ENCODE measurements at places on chromosomes 7 and 10.

DNA sequence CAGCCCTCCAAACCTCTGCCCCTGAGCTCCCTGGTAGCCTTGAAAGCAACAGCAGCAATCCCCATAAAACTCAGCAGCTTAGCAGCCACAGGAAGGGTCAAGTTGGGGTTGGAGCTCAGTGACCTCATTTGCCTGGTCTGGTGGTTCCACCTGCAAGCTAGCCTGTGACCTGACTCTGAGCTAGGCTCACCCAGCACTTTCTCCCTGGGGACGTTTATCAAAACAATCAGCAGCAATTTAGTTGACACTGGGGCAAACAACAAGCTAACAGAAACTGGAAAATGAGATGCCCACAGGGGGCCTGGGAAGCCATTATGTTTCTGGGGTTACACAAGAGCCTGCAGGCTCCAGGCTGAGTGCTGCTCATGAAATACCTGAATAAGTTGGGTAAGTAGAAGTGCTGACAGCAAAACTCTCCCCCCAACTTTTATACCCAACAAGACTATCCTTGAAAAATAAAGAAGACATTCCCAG, 22.4 kb upstream of the CRYGN start:
- no peak for DNase-seq

GRCh38 chr10:96421995-96422394, 63.2 kb upstream of the OPALIN start:
- no peak for DNase-seq

GRCh38 chr7:75072981-75073283, 670 bp downstream of the RCC1L start:
- peak; percentile 31 for DNase-seq

DNA sequence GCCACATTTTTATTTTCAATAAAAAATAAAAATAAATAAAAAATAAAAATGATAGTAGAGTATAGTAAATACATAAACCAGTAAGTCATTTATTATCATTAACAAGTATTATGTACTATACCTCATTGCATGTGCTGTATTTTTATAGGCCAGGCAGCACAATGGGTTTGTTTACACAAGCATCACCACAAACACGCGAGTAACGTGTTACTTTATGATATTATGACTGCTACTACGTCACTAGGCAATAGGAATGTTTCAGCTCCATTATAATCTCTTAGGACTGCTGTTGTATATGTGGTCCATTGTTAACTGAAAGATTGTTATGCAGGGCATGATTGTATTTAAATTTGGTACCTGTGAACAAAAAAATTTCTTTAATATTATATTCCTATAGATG, 20.8 kb upstream of the SDHAF3 start:
- no peak for DNase-seq

DNA sequence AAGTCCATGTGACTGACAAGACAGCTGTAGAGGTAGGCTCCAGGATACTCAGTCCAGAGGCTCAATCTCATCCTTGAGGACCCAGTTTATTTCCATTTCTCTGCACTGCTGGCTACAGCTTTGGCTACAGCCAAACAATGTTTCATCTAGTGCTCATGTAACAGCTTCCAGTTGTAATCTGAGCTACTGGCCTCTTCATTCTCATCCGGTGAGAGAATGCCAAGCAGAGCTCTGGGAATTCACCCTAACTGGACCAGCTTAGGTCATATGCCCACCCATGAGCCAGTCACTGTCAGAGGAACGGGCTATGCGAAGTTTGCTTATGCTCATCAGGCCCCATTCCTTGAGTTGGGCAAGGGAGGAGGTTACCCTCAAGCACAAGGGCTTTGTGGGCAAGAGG, 192.9 kb downstream of the EVX1 start:
- DNase-seq = no peak

GRCh38 chr7:3673524-3673923, 372.5 kb downstream of the SDK1 start:
- DNase-seq = peak; percentile 78

DNA sequence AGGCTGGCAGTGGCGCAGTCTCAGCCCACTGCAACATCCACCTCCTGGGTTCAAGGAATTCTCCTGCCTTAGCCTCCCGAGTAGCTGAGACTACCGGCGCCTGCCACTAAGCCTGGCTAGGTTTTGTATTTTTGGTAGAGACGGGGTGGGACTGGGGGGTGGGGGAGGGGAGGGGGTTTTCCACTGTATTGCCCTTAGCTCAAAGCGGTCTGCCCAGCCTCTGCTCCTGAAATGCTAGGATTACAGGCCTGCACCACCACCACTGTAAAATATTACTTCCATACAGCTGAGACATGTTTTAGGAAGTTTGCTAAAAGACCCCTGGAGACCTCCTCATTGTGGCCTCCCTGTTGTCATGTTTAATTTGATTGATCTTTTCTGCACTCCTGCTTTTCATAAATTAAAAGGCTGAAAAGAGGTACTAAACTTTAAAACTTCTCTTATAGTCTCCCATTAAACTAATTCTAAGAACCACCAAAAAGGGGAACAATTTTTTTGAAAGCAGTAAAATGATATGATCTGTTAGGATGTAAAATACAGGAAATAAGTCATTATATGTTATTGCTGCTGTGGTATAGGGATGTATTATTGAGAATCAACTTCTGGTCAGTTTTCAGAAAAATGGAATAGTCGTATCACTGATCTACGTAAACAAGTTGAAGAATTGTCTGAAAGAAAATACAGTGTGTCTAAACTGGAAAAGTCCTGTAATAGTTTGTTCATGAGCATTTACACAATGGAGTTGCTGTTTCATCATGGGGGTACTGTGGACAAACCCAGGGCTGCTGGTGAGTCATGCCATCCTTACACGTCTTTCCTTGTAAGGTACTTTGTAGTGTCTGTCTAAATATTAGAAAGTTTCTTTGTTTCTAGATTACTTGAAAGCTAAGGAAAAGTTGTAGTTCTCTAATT, 72.9 kb upstream of the TMEM248 start:
- no peak for DNase-seq

GRCh38 chr10:132068431-132069121, 2.8 kb downstream of the JAKMIP3 start:
- no peak for DNase-seq

- DNase-seq = peak; percentile 17
Measured at GRCh38 chr10:119620241-119621077, 23.7 kb upstream of the TIAL1 start.

GRCh38 chr7:81719865-81720264, 50.0 kb downstream of the HGF start:
- no peak for DNase-seq

DNA sequence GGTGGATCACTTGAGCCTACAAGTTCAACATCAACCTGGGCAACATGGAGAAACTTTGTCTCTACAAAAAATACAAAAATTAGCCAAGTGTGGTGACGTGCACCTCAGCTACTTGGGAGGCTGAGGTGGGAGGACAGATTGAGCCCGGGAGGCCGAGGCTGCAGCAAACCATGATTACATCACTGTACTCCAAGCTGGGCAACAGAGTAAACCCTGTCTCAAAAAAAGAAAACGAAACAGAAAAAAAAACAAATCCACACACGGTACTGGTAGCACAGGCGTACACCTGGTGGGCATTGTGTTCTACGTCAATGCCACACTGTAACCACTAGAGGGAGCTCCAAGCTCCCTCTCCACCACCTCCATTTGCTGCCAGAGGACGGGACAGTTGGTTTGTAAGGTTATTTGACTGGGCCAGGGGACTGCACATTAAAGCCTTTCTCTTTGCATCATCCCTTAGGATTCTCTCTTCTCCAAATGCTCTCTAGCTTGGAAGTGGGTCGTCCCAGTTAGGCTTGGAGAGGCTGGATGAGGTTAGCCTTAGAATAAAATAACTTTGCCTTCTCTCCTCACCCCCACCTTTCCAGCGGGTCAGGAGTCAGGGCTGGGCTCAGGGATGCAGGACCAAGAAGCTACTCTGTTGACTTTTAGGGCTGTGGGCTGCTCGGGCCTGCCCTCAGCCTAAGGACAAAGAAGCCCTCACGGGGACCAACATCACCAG, 130.8 kb downstream of the SORBS1 start:
- DNase-seq = peak; percentile 51

Measured in activated naive CD4-positive, alpha-beta T cell treated with anti-CD3 and anti-CD28 coated beads for 36 hours (primary cell).